ENCODE measurements at places on chromosomes 4 and X.

DNA sequence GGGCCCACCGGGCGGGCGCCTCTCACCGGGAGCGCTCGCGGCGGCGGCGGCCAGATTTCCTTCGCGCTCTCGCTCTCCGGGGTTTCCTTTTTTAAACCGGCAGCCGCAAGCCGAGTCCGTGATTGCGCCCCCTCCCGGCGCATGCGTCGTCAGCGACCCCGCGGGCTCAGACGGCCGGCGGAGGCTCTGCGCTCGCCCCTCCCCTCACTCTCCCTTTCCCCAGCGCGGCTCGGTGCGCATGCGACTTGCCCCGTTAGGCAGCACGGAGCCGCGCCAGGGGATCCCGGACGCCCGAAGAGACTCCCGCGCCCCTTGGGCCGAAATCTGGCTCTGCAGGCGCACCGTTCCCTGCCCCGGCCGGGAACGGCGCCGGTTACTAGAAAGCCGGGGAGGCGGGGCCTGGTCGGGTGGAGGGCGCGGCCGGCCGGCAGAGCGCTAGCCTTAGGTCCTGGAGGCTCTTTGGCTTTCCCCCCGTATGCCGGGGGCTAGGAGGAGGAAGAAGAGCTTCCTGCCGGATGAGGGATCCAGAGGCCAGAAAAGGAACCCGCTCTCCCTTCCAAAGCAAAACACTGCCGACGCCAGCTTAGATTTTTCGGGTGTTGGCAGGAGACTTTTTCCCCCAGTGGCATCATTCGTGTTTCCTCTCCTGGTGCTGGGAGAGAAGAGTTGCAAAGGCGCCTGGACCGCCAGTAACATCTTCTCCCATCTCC is at the start of gene CLOCK:
CLOCK (minus strand) TSS at position 154 of the 710 bp plus-strand sequence. CDS start 64,124 bp downstream, outside the sequence.
- peak; percentile 87 for DNase-seq

DNA sequence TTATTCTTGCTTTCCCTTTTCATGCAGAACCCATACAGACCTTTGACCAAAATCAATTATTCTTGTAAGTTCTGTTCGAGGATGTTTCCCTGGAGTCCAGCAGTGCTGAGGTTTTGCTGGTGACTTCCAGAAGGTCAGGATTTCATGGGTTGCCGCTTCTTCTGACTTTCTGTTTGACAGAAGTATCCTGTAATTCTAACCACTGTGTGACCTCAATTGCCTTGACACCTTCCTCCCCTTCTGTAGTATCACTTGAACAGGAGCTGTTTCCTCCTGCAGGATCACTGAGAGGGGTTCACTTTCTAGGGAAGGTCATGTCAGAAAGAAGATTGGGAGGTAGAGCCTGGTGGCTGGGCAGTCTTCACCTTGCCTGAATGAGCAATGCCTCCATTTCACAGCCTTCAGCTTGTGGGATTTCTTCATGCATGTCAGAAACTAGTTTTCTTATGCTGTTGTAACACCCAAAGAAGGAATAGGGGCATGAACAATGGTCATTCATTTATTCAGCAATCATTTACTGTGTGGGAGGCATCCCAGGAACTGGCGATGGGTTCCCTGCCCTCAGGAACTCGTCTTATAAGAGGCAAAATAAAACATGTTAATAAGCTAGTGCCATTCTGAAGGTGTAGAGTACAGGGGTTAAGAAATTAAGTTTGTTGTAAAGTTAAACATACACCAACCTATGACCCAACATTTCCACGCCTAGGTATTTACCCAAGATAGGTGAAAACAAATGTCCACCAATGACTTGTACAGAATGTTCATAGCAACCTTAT is 205.9 kb downstream of the SOWAHB start:
- DNase-seq, result no peak

- no peak for DNase-seq
Observed at GRCh38 chrX:10288373-10288975, 131.7 kb downstream of the CLCN4 start.

- DNase-seq, result no peak
Observed at GRCh38 chr4:143391895-143392294, 55.2 kb downstream of the GAB1 start.

All from NCI-H526 treated with DMSO at 0.1 percent for 48 hours (cell line).